ENCODE measurements at places on chromosomes 12 and 14.

DNA sequence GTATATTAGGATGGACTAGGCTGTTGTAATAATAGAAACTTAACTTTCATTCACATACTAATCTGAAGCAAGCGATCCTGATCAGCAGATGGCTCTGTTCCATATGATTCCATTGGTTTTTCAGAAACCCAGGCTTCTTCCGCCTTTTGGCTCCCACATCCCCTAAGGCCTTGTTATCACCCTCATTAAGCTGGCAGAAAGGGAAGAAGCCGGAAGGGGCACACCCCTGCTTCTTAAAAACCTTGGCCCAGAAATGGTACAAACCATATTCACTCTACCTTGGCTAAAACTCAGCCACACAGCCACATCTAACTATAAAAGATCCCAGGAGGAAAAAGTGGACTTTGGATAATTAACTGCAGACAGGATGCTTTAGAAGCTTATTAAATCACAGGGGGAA lies 329.2 kb downstream of the PCNX1 start:
- DNase-seq, result no peak

DNA sequence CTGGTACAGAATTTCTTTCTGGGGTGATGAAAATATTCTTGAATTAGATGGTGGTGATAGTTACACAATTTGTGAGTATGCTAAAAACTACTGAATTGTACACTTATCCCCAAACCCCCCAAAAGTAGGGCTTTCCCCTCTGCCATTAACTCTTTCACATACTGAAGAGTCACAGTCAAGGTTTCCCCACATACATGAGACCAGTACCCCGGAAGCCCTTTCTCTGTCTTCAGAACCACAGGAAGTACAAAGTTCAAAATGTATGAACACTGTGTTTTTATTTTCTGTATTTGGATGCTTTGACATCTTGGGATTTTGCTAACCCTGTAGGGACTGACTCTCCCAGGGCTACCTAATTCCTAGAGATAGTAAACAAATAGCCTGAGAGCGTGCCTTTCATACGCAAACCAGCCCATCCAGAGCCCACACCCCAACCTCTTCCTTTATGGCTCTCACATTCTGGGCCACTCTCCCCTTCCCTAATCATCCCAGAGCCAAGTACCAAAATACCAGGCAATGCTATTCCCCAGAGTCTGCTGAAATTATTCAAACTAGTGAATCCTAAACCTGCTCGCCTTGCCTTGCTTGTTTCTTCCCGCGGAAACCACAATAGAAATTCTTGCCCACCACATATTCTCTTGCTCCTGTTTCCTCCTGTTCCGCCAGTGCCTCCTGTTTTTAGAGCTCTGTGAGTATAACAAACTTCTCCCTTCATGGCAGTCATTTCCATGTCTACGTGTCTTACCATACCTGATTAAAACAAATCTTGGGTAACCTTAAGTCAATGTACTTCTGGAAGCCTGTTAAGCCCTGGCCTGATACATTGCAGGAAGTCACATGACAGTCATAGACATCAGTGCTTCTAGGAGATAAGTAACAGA lies 524.8 kb downstream of the FUT8 start:
- DNase-seq, result no peak

DNA sequence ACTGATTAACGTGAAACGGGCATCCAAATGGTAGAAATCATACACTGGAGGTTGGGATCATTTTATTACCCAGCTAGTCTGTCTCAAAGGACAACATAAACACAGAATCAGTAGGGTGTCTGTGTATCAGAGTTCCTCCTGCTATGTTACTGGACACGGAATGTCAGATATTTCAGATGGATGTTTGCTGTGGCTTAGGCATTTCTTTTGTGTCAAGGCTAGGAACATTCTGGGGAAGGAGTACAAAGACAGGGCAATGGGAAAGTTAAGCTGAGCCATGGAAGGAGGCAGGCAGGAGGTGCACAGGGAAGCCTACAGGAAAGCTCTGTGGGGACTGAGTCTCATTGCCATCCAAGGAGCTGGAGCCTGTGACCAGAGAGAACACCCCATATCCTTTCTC lies 254.6 kb downstream of the C12orf75 start:
- DNase-seq, result no peak

DNA sequence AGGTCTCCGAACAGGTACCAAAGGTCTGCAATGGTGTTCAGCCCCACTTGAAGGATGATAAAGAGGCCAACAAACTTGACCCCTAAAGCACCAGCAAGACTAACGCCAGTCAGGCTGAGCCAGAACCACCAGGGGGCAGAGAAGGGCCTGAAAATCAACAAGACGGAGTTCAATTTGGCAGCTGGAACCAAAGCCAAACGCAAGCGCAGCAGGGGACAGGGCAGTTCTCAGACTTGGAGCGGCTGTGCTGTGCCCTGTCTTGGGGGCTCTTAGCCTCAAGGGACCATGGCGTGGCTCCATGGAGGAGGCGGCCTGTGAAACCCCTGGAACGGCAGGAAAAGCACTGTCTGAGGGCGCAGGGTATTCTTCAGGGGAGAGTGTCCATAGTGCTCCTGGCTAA lies 19.6 kb downstream of the POMT2 start:
- no peak for DNase-seq

All from HFF-Myc (cell line).